ENCODE measurements at places on chromosomes 5 and 9.

- no peak for DNase-seq
Measured at GRCh38 chr9:70881333-70881732, 240.1 kb downstream of the TRPM3 start.

GRCh38 chr5:1131191-1131621 lies 19.3 kb upstream of the SLC12A7 start:
- DNase-seq: no peak

DNA sequence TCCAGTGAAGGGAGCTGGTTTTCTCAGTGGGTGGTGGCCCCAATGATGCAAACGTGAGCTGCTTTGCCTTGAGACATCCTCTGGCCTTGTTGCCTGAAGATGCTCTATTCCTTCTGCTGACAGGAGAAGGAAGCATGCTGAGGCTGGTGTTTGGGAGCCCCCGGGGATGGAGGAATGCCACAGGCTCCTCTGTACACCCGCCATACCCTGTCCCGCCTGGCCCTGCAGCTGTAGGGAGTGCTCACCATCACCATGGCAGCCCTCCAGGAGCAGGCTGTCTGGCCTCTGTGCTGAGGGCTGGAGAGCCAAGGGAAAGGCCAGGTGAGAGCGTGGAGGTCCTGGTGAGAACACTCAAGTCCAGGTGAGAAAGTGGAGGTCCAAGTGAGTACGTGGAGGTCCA lies 134.4 kb downstream of the MRPL36 start:
- no peak for DNase-seq

DNA sequence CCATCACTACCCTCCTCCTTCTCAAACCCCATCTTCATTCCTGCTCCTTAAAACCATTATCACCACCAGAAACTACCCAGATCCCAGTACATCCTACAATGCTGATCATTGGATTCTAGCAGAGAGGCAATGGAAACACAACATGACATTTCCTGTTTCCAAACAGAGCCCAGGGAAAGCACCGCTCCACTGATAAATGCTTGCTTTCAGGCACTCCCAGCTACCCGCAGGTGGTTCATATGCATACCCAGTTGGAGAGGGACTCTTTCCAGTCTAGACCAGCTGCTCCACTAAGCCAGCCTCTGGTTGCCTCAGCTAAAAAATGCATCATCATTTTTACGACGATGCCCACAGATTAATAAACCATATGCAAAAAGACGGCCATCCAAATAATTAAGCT lies 39.2 kb upstream of the ACO1 start:
- DNase-seq: no peak

DNA sequence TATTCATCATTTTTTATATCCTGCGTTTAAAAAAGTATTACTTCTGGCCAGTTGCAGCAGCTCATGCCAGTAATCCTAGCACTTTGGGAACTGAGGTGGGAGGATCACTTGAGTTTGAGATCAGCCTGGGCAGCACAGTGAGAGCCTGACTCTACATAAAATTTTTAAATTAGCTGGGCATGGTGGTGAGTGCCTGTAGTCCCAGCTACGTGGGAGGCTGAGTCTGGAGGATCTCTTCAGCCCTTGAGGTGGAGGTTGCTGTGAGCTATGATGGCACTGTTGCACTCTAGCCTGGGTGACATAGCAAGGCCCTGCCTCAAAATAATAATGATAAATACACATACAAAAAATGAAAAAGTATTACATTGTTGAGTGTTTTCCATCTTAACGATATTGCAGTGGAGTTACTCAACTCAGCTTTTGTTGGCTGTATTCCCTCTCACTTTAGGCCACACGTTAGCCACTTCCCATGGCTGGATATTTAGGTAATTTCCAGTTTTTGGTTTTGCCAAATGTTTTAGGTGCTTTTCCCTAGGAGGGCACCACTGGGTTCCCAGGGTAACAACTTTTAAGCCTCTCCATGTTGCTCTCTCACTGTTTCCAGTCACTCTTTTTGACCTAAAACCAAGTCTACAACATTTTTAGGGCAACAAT lies 20.6 kb downstream of the SHB start:
- no peak for DNase-seq

DNA sequence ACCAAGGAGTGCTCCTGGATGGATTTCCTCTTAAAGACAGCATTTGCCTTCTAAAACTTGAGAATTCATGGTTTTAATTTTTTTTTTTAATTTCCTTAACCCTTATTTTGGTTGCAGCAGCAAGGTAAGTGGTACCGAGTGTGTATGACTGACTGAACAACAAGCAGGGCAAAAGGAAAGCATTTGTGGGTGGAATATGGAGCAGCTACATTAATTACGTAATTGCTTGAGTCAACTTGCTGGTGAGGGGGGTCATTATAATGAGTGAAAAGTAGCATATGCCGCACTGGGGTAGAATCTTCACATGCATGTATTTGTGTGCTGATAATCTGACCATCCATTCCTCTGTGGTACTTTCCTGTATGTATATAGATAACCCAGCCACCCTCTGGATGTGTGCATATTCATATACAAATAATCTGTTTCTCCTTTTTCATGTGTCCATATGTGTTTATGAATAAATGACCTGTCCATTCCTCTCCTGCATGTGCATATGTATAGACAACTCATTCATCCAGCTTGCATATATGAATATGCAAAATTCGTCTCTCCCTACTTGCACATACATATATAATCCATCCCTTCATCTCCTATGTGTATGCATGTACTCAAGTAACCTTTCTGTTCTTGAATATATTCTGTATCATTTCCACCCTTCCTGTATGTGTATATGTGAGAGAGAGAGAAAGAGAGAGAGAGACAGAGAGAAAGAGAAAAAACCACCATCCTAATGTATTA lies 147.5 kb upstream of the RUSC2 start:
- no peak for DNase-seq

- no peak for DNase-seq
Measured at GRCh38 chr9:82271106-82271561, 282.6 kb downstream of the SPATA31D1 start.

DNA sequence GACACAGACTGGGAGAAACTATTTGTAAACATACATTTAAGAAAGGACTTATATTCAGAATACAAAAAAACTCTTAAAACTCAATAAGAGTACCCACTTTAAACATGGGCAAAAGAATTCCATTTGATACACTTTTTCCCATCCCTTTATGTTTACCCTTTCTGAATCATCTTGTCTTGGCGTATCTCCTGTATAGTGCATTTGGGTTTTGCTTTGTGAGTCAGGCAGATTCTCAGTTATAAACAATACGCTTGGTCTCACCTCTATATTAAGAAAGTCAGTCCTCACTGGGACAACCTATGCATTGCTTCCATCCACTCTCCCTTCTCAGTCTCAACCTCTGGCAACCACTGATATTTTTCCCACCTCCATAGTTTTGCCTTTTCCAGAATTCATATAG lies 27.3 kb upstream of the ADAMTS6 start:
- no peak for DNase-seq

- DNase-seq: no peak
Measured at GRCh38 chr5:4676934-4677333, 463.2 kb upstream of the ADAMTS16 start.

DNA sequence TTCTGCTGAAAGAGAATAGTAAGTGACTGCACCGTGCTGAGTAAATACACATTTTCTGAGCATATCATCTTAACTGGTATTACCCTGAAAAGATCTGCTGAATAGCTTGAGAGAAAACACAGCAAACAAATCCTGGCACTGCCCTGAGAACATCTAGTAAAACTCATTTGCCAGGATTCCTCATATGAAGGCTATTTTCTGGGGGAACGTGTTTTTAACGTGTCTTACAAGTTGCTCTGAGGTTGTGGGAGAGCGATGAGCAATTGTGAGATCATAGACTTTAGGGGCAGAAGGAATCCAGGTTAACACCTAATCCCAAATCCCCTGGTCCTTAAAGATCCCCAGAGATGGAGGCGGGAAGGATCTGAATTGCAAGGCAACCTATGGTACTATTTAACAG lies 331.9 kb upstream of the RFX3 start:
- DNase-seq: no peak

DNA sequence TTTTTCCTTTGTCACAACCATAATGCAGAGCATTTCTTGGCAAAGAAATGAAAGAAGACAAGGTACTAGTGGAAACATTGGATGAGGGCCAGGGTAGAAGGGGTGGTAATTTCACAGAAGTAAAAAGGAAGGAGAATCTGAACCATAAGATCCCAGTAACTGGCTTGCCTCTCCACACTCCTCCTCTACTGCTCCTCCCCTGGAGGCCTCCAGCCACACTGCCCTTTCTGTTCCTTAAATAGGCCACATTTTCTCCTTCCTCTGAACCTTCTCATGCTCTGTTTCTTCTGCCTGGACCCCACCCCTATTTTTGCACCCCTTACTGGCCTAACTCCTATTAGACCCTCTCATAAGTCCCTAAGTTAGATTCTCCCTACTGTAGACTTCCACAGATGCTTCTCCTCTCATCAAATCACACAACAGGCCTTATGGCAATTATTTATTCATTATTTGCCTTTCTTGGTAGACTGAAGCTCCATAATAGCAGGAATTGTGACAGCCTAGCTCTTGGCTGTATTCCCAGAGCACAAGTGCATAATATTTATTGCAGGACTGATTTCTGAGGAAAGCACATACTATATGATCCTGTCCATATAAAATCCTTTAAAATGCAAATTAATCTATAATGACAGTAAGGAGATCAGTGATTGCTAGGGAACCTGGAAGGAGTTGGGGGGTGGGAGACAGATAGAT lies 31.3 kb upstream of the GRIA1 start:
- DNase-seq: no peak

- DNase-seq: no peak
Measured at GRCh38 chr5:78339617-78340436, 20.6 kb upstream of the SCAMP1 start.

- DNase-seq: no peak
Measured at GRCh38 chr5:35826554-35826953, 30.1 kb upstream of the IL7R start.

DNA sequence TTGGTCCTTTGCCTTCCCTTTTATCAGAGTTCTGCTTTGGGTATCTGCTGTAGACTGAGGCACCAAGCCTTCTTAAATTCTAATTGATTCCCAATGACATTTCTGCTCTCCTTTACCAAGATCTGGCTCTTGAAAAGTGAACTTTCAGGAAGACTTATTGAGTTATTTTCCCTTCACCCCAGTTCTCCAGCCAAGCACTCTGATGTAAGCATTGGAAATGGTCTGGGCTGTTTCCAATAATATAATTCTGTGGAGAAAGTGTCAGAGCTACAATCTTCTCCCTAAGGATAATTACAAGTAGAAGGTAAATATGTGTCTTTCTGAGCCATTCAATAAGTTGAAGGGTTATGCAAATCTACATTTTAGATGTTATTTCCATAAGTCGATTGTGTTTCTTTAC lies 30.8 kb downstream of the BTF3 start:
- DNase-seq: no peak

- no peak for DNase-seq
Measured at GRCh38 chr5:111502956-111503355, 9.4 kb downstream of the STARD4 start.

GRCh38 chr9:130846487-130847305 lies 11.6 kb downstream of the ABL1 start:
- DNase-seq: peak; percentile 59

DNA sequence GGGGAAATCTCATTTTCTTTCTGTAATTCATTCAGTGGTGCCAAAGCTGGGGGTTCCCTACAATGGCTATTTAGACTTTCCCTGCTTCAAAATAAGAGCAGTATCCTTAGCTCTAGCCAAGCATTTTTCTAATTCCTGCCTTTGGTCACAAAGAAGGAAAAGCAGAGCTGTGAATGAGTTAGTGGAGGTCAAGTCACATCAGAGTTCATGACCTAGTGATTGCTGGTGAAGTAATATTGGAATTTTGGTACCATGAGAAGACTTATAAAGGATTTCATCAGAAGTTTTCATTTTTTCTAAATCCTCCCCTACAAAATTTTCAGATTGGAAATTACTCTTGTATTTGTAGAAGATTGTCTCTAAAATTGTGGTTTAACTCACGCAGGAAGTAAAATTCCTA lies 28.0 kb downstream of the DNAJC21 start:
- DNase-seq: no peak

- no peak for DNase-seq
Measured at GRCh38 chr5:88545338-88545737, 276.7 kb upstream of the TMEM161B start.

DNA sequence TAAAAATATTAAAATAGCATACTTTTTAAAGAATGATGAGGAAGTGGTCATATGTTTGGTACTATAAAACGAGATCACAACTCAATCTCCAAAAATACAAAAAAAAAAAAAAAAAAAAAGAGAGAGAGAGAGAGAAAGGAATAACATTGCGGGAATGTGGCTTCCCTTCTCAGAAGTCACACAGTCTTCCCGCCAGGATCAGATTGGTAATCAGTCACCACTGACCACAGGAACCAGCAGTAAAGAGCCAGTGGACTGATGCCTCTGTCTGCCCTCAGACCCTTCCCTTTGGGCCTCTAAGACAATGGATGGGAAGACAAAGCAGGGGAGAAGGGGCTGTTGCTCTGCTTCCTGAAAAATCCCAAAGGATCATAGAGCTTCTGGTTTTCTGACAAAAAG lies 104.9 kb downstream of the KLHL3 start:
- DNase-seq: no peak

GRCh38 chr5:387491-388265 lies 55.3 kb upstream of the EXOC3 start:
- DNase-seq: no peak

GRCh38 chr9:24071716-24072115 lies 245.7 kb upstream of the ELAVL2 start:
- DNase-seq: no peak

GRCh38 chr5:53820119-53820801 lies 259.8 kb downstream of the NDUFS4 start:
- DNase-seq: no peak

- peak; percentile 47 for DNase-seq
Measured at GRCh38 chr5:79020861-79021561, 35.9 kb upstream of the ARSB start.

DNA sequence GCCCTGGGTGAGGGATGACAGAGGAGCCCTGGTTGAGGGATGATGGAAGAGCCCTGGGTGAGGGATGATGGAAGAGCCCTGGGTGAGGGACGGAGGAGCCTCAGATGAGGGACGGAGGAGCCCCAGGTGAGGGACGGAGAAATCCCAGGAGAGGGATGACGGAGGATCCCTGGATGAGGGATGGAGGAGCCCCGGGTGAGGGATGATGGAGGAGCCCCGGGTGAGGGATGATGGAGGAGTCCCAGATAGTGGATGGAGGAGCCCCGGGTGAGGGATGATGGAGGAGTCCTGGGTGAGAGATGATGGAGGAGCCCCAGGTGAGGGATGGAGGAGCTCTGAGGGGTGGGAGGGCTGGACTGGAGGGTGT lies 10.9 kb downstream of the PHF2 start:
- DNase-seq: no peak

GRCh38 chr5:80884929-80885328 lies 75.2 kb upstream of the RASGRF2 start:
- no peak for DNase-seq

All from heart left ventricle (tissue), 16 donors.